Effector CD8-positive, alpha-beta T cell (primary cell): ENCODE measurements at places on chromosomes 5 and 9.

- no peak for DNase-seq
Measured at GRCh38 chr5:133364936-133365707, 247.2 kb downstream of the FSTL4 start.

- DNase-seq: no peak
Measured at GRCh38 chr9:125822160-125822559, 75.0 kb downstream of the PBX3 start.

GRCh38 chr9:114789006-114789405 lies 16.8 kb downstream of the TNFSF15 start:
- DNase-seq: no peak

DNA sequence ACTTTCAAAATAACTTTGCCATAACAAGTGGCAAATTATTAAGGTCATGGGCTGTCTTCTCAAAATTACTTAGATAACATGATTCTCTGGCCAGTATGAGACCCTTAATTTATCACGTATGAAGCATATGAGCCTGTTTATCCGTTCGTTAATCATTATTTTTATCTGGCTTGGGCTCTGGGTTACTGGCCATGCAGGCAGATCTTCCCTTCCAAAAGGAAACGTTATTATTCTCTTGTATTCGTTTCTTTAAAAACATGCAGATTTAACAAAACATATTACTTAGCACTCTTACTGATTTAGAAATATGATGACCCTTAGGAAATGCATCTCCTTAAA lies 148.6 kb downstream of the DOCK8 start:
- no peak for DNase-seq

GRCh38 chr5:123807177-123807945 lies 295.4 kb downstream of the CSNK1G3 start:
- no peak for DNase-seq

DNA sequence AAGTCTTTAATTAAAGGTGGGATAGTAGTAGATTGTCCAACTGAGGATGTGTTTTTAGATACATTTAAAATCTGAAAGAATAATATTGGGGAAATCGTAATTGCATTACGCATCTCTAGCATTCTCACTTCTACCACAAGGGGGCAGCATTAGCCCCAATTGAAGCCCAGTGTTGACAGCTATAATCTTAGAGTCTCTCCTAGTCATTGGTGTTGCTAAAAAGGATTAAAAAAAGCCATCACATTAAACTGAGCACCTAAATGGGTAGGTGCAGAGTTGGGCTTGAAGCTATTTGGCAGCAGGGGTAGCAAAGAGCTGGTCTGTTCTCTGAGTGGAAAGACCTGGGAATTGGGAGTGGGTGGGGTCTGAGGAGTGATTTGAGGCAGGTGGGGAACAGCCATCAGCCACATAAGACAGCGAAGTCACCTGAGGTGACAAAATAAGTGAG lies 177.2 kb downstream of the OSTF1 start:
- peak; percentile 21 for DNase-seq

GRCh38 chr5:108212775-108213346 lies 169.0 kb downstream of the FBXL17 start:
- DNase-seq: no peak

- DNase-seq: no peak
Measured at GRCh38 chr5:55286411-55286933, 21.0 kb downstream of the DHX29 start.

- DNase-seq: no peak
Measured at GRCh38 chr9:13645557-13645956, 366.1 kb upstream of the MPDZ start.

GRCh38 chr9:85258823-85259370 lies 482.9 kb downstream of the AGTPBP1 start:
- no peak for DNase-seq
